Lung (tissue), 17 donors: ENCODE measurements at places on chromosomes 7 and 10.

DNA sequence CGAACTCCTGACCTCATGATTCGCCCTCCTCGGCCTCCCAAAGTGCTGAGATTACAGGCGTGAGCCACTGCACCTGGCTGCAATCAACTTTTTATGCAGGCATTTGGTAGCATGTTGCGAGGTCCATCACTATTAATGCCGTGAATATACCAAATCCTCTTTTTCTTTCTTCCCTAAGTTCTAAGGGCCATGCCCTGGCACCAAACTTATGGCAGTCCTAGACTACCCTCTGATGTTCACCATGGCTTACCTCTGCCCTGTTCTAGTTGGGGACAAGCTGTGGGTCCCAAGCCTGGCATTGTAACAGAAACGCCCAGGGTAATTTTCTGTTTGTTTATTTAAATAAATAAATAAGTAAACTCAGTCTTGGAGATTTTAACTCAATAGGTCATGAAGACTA is 13.3 kb downstream of the PRSS2 start:
- no peak for DNase-seq

DNA sequence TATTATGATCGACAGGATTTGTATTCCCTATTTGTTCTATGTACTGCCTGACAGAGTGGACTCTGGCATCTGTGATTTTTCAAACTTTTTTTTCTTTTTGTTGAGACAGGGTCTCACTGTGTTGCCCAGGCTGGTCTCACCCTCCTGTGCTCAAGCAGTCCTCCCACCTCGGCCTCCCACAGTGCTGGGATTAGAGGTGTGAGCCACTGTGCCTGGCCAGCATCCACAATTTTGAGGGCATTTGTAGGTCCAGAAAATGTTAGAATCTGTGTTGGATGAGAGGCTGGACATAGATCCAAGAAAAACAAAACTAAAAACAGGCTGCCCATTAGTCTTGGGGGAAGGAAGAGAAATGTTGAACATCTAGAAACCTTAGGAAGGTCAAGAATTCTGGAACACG is 34.3 kb downstream of the SGPL1 start:
- no peak for DNase-seq

GRCh38 chr10:86389441-86390193 is 23.0 kb upstream of the GRID1 start:
- DNase-seq: no peak

GRCh38 chr7:128311013-128311412 is 32.7 kb downstream of the RBM28 start:
- no peak for DNase-seq

- no peak for DNase-seq
Measured at GRCh38 chr7:81685270-81685868, 84.5 kb downstream of the HGF start.

DNA sequence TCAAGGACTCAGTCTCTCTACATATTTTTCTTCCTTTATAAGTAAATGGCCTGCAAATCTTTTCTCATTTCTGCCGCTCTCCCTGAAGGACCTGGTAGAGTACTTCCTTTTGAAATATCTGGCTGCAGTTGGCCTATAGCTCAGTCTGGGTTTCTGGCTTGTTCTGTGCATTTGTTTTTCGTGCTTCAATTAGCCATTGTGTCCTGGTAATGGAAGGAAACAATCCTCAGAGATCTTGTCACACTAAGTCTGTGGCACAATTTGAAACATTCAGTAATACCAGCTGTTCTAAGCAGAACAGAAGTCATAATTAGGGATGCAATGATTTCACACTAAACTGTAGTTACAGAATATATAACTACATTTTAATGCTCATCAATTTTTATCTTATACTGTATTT is 545.0 kb downstream of the NRG3 start:
- DNase-seq: no peak

- no peak for DNase-seq
Measured at GRCh38 chr7:19378345-19378714, 233.1 kb upstream of the FERD3L start.
